Activated CD8-positive, alpha-beta memory T cell treated with anti-CD3 and anti-CD28 coated beads, Interleukin-2, amount 50 U/mL, for 4 hours (primary cell): ENCODE measurements at places on chromosomes 5 and 9.

DNA sequence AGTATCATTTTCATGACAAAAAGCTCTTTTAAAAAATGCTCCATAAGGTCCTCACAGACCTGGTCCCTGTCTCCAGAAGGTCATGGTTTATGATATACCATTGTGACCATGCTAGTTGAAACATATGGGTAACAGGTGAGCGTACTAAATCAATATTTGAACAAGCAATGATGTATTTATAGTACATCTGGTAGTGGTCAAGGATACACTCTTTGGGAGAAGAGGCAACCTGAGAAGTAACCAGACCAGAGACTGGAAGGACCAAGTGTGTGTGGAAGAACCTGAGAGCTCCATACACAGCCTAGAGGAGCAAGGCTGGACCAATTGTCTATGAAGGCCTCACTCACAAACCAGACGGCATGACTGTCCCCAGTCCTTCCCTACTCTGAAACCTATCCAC is 55.1 kb downstream of the LHFPL2 start:
- DNase-seq = no peak

- DNase-seq = no peak
Observed at GRCh38 chr5:16673241-16674201, 56.7 kb upstream of the RETREG1 start.

DNA sequence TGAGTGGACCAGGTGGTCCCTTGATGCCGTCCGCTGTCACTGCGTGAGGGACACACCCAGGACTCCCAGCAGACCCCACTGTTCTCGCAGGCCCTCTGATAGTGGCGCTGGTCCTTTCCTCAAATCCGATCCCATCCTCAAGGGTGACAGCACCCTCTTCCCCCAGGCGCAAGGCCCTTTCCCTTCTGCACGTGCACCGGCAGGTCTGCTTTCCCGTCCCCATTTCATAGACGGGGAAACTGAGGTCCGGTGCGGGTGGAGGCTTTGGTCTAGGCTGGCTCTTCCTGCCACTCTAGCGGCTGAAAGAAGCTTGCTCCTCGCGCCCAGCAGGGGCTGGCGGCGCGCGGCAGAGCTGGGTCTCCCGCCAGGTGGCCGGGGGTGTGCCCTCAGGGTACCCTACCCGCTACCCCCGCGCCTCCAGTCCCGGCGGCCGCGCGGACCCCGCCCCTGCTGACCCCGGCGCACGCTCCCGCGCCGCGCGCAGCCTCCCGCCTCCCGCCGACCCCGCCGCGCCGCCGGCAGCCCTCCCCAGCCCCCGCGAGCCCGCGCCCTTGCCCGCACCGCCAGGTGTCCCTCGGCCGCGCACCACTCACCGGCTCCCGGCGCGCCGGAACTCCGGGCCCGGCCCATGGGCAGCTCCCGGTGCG is 453 bp downstream of the RASGEF1C start:
- no peak for DNase-seq

- DNase-seq = peak; percentile 26
Observed at GRCh38 chr9:122816163-122816867, 12.1 kb downstream of the PDCL start.

- DNase-seq = no peak
Observed at GRCh38 chr9:100084734-100085133, 14.1 kb downstream of the ERP44 start.

DNA sequence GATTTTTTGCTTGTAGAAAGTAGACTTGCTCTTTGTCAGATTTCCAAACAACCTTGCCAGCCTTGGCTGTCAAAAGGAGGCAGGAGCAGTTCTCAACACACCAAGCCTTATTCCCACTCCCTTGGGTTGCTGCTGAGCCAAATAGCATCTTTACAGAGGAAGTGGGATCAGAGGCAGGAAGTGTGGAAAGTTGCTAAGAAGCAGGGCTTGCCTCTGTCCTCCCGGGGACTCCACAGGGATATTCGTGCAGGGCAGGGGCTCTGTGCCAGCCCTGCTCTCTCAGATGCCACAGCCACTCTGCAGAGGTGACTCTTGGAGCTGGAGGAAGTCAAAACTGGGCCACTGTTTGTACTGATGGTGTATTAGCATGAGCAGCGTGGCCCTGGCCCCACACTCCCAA is 24.3 kb downstream of the PTPDC1 start:
- DNase-seq = no peak
